Left renal cortex interstitium (tissue), 4 donors: ENCODE measurements at places on chromosomes 16 and 17.

GRCh38 chr17:34299956-34300577, 14.5 kb downstream of the CCL11 start:
- no peak for DNase-seq

DNA sequence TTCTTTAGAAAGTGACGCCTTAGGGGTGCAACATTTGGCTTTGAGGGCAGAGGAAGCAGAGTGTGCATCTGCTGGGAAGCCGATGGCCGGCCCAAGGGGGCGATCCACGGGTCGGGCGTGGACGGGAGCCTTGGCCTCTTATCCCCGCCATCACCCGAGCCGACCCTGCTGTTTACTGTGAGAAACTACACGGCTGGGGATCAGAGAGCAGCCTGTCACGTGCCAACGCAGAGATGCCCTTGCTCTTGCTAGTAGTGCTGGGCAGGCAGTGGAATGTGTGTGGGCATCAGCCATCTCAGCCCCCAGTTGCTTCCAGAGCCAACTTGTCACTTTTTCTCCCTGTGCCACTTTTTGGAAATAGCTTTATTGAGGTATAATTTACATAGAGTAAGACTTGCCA, 26.7 kb upstream of the ITGB4 start:
- no peak for DNase-seq

DNA sequence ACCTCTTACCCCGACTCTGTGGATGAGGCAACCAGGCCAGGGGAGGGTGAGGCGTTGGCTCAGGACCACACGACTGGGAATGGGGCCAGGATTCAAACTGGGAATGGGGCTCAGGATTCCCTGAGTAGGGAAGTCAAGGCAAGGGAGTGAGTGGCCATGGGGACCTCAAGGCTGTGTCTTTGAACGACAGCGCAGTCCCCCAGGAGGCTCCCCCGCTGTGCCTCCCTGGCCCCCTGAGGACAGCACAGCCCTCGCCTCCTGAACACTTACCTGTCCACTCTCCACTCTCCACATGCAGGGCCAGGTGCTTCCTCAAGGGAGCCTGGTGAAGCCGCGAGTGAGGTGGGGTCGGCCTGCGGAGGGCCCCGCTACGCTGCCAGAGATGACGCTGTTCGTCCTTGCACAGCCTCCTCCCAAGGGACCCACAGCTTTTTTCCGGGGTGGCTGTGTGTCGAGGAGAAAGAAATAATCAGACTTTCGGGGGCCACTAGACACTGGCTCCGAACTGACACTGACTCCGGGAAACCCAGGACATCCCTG, 6.9 kb downstream of the ZNF469 start:
- no peak for DNase-seq

DNA sequence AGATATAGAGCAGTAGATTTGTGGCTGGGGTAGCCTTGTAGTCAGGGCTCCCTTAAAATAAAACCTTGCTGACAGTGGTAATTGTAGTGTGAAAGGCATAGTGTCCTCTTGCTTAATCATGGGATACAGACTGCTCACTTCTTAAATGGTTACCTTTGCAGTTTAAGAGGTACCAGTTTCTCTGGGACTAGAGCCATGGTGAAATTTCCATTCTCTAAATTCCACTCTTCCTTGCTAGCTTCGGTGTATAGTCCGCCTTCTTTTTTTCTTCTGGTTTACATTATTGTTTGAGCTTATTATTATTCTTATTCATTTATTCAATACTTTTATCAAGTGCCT, 1.6 kb downstream of the CCP110 start:
- DNase-seq: no peak

GRCh38 chr16:85615014-85615851, 2.1 kb downstream of the GSE1 start:
- no peak for DNase-seq

GRCh38 chr16:28823291-28823872, 583 bp downstream of the ATXN2L start:
- no peak for DNase-seq

GRCh38 chr16:24978370-24978914, 36.7 kb downstream of the ARHGAP17 start:
- DNase-seq: no peak

- no peak for DNase-seq
Observed at GRCh38 chr16:58000706-58001676, at the start of gene USB1. TSS of gene USB1 (plus strand) at chr16:58001407. CDS start at chr16:58001484, 77 bp downstream.

DNA sequence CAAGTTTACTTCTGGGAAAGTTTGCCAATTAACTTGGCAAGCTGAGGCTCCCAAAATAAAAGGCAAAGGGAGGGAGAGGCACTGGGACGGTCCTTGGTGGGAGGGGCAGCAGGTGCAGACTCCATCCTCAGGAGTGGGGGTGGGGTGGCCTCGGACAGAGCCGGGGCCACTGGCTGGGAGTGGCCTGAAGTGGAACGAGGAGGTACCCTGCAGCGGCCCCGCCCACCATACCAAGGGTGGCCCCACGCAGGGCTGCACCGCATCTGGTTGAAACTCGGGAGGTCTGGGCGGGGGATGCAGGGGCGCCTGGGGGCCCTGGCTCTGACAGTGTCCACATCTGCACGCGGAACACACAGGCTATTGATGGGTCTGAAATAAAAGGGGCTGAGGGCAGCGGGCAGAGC, 42.4 kb upstream of the SLC38A10 start:
- no peak for DNase-seq

DNA sequence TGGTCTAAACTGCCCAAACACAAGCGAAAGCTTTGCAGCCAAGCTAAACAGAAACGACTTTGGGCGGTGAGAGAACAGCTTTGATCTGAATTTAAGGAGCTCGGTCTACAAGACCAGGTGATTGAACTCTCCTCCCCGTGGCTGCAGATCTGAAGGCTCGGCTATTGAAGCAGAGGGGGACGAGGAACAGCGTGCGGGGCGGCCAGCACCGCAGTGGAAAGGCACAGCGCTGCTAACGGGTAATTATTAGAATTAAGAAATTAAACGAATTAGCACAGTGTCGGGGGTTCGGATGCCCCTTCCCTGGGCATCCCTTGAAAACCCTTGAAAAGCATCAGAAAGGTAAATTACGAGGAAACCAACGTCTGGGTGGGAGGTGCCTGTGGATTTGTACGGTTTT, 431 bp downstream of the TEKT3 start:
- DNase-seq: no peak

- DNase-seq: no peak
Observed at GRCh38 chr17:74145756-74146155, 57.7 kb upstream of the RPL38 start.

GRCh38 chr16:9099131-9099625, 7.7 kb downstream of the HAPSTR1 start:
- no peak for DNase-seq

GRCh38 chr17:50370052-50370451, 2.9 kb downstream of the MRPL27 start:
- no peak for DNase-seq

- no peak for DNase-seq
Observed at GRCh38 chr16:15575293-15576049, 67.5 kb downstream of the MARF1 start.

GRCh38 chr17:22669721-22670120, 977.4 kb downstream of the KCNJ18 start:
- no peak for DNase-seq

GRCh38 chr16:70419384-70420327, 19.2 kb downstream of the ST3GAL2 start:
- DNase-seq: no peak

DNA sequence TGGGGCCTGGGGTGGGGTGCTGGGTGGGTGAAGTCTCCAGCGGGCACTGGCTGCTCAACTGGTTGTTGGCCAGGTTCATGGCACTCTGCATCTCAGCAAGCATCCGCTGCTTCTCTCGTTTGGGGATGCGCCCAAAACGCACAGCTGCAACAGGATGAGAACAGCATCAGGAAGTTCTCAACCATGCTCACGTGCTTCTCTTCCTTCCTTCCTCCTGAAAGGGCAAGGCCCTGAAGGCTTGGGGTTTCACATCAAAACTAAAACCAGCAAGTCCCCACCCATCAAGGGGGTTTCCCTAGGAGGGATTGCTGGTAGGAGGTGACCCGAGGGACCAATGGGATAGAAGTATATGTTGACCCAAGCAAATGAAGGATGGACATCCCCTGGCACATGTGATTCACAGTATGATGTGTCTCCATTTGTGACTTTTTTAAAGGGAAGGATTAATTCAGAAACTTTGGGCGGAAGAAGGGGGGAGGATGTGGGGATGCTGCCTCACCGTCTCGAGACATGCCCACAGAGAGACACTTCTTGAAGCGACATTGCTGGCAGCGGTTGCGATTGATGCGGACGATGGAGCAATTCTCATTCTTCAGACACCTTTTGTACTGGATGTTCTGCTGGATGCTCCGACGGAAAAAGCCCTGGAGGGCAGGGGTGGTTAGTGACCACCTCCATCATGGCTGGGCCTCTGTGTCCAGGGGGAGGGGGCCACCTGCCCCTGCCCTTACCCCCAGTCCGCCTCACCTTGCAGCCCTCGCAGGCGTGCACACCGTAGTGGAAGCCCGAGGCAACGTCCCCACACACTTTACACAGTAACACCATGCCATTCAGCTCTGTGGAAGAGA, 4.2 kb downstream of the NR1D1 start:
- no peak for DNase-seq

DNA sequence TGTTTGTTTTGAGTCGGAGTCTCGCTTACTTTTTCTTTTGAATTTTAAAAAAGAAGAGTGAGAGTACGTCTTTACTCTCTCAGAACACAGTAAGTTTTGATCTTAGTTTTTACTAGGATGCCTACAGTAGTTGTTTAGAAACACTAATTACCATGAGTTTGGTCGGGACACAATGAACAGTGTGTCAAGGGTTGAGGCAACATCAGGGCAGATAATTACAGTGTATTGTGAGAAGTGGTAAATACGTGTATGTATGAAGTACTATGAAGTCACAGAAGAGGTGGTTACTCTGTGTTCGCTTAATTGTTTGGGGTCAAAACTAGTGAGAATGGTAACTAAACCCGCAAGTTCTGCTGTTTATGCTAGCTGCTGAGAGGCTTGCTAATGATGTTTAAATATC, 18.2 kb downstream of the PAFAH1B1 start:
- no peak for DNase-seq
